Stimulated activated CD8-positive, alpha-beta memory T cell treated with anti-CD3 and anti-CD28 coated beads, Interleukin-2, amount 100 ng/mL, for 1 hour (primary cell): ENCODE measurements at places on chromosomes 3 and 15.

GRCh38 chr3:183427876-183428446 is 458 bp downstream of the MCF2L2 start:
- no peak for DNase-seq

GRCh38 chr3:169508426-169508825 is 155.1 kb downstream of the MECOM start:
- DNase-seq: no peak

DNA sequence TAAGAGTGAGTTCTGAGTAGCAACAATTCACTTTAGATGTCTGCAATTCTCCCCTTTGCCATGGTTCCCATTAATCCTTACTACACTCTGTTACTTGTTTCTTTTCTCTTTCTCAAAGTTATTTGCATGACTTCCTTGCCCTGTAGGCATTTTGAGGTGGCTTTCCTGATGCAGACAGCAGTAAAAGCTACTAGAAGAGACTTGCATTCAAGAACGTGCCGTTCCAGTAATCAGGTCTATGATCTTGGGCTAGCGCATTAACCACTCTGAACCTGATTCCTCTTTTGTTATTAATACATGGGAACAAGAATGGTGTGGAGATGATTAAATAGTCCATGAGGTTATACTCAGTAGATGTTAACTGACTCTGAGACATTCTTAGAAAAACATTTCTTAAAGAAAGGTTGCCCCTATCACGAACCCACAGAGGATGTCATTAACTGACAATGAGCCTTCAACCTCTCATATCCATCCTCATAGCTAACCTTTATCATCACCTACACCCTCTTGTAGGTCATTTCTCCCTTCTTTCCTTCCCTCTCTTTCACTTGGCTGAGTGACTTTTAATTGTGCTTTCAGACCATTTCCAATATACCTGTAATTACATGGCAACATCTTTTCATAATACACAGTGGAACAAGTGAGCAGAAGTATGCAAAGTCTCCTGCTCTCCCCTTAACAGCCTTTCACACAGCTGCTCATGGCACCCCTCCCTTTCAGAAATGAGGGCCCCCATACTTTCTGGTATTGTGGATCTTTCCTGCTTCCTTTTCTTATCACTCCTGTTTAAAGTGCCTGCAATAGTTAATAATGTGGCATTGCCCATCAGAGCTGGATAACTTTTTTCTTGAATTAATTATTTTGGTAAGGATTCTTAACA is 175.9 kb downstream of the CHST2 start:
- no peak for DNase-seq

DNA sequence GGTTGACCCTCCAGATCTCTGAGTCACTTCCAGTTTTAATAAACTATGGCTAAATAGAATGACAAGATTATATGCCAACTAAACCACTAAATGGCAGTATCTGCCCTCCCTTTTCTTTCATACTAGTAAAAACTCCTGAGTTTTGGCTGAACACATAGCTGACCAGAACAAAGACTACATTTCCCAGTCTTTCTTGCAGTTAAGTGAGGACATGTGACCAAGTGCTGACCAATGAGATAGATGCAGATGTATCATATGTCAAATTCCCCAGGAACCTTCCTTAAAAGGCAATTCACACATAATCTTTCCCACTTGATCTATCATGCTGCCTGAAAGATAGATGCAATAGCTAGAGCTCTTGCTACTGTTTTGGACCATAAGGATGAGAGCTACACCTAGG is 191.3 kb downstream of the SHOX2 start:
- DNase-seq: no peak

DNA sequence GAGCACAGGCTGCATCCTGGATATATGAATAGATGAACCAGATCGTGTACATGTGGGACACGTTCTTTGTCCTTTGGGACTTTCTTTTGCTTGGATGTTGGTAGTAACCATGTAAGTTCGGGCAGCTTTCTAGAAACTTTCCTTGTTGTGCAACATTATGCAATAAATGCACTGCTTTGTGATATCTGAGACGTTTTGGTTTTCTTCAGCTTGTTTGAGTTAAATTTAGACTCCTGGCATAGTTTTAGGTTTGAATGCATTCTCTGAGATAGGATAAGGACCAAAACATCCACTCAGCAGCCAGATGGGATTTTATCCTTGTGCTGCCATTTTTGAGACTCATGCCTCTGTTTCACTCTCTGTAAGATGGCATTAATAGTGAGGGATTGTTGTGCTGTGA is 158.9 kb downstream of the IGF1R start:
- DNase-seq: no peak

- DNase-seq: no peak
Observed at GRCh38 chr3:123571264-123571972, 13.4 kb downstream of the HACD2 start.

- no peak for DNase-seq
Observed at GRCh38 chr3:26106228-26106627, 316.3 kb downstream of the OXSM start.

DNA sequence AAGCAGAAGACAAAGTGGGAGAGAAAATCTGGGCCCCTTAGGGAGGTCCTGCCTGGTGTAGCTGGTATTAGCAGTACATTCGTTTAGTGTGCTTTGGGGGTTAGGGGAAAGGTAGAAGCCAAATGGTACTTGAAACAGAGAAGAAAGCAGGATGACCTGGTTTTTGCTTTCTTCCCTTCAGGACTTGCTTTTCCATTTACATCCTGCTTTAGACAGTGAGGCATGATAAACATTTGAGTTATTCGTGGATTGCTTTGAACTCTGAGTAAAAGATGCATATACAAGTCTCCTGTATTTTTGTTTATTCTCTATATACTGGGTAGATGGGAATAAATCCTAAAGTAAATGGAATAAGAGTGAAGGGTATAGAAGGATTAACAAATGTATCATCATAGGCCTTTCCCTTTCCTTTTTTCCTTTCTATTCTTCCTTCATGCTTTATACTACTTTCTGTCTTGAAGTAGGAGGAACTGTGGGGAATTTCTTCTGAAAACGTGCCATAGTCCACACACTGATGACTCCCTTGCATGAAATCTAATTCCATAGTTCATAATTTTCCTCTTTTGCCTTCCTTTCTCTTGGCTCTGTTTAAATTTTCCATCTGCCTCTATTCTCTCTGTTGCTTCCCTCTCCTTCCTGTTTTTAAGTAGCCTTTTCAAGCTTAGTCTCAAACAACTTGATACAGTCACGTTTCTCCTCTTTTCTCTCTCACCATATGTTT is 139.5 kb upstream of the RBMS3 start:
- no peak for DNase-seq
